ENCODE measurements at places on chromosomes 1 and 21.

- DNase-seq, result no peak
Measured at GRCh38 chr1:33384040-33384812, 46.7 kb downstream of the PHC2 start.

DNA sequence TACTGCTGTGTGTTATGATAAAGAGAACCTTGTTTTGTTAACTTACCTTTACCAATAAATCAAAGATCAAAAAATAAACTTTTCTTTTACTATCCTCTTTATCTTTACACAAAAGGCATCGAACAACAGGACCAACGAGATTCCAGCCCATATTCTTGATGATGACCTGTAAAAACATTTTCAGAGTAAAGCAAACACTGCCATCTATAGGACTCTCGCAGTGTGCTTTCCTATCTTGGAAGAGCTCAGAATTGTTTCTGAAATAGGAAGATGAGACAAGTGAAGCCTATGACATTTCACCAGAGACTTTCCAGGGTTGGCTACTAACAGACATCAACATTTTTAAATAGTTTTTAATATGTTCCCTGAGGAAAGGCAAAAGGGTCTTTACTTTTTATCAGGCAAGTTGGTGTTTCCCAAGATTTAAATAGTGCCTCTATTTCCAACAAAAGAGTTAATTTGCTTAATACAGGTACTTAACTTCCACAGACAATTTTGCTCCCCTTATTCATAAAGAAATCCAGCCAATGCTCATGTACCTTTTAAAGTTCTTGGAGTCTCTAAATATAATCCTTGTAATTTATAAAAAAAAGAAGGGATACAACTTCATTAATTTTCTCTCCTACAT lies 7.3 kb downstream of the GLMN start:
- DNase-seq, result peak; percentile 26

GRCh38 chr1:74478979-74479378 lies 33.4 kb downstream of the LRRC53 start:
- DNase-seq, result no peak

GRCh38 chr1:184388971-184389370 lies 2.1 kb downstream of the C1orf21 start:
- DNase-seq, result no peak

DNA sequence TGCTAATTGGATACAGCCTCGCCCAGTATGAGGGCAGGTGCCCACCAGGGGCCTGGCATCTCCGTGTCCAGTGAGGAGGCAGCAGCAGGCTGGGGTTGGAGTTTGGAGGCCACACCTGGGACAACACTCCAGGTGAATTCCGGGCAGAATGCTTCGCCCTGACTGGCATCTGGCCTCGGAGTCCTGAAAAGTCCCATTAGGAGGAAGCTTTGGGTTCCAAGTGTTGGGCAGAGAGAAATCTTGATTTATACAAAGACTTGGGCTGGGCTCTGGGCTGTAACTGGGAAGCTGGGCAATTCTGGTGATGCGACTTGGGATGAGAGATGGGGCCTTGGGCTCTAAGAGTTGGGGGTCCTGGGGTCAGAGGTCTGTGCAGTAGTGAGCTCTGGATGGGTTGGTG lies 48.1 kb upstream of the CSF3R start:
- DNase-seq, result no peak

DNA sequence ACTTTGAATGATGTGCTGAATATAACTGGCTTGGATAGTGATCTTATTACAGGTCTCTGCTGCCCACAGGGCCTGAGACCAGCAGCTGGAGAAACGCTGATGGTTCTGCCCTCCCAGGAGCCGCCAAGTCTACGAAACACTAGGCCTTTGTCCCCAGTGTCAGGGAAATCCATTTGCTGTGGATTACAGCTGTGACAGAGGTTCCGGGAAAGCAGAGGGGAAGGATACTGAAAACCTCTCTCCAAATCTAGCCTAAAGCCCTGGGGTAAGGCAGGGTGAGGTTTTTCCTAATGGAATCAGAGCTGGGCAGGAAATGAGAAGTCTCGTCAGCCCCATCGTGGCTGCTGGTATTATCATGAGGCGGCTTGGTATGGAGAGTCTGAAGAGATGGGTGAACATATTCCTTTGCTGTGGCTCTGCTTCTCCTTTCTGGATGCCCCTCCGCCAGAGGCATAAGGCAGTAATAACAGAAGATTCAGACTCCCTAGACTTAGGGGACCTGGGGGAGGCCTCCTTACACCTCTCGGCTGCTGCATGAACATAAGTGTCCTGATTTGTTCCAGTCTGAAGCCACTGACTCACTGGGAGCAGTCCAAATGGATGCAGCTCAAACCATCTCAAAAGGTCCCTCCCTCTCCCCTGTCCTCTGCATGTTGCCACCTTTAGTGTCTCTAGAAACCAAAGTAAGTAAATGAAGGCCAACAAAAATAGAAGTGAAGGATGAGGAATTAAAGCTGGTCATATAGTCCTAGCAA lies 48.1 kb downstream of the PHC2 start:
- no peak for DNase-seq

DNA sequence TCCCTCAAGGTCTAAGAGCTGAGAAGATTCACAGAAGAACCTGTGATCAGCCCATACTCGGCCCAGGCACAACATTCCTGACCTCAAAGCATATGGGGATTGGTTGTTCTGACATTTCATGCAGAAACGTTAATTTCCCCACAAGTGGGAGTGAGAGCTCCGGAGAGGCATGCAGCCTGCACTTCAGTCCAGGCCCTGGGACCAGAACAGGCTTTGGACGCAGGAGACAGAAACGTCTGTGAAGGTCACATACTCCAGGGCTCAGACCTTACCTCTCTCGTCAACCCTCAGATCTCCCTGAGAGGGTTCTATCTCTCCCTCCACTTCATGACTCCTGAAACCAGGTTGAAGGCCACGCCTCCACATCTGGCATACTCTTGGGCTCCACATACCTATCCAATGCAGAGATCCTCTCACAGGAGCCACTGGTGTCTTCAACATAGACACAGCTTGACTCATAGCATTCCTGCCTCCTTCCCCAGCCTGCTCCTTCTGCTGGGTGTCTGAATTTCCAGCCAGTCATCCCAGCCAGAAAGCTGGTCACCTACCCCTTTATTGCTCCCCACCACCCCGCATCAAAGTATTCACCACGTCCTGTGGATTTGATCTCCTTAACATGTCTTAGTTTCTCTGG lies 149.2 kb downstream of the OMA1 start:
- DNase-seq, result no peak

DNA sequence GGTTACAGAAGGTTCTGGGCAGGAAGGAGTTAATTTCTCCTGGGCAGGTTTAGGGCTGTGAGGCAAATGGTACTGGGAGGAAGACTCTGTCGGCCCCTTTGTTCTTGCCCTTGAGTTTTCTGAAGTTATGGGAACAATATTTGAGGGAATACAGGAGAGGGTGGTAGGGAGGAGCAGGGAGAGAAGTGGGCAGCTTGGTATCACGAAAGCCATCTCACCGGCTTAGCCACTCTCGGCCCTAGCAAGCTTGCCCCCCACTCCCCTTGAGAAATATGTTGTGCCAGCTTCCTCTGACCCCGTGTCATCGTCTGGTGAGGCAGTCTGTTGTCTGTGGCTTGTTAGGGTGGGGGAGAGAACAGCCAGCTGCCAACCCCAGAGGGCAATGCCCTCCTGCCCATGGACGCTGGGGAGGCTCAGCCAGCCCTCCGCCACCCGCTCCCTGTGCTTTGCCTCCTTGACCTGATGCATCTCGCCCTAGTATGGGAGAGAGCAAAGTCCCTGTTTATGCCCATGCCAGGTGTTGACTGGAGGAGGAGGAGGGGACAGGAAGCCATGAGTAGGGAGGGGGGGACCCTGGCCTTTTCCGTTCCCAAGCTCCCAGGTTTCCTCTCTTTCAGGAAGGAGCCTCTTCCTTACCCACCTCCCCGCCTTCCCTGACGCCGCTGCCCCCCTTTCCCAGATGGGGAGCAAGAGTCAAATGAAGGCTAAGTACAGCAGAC lies 1.2 kb downstream of the EFNA1 start:
- no peak for DNase-seq

GRCh38 chr1:244085891-244086290 lies 34.8 kb downstream of the ZBTB18 start:
- peak; percentile 56 for DNase-seq

DNA sequence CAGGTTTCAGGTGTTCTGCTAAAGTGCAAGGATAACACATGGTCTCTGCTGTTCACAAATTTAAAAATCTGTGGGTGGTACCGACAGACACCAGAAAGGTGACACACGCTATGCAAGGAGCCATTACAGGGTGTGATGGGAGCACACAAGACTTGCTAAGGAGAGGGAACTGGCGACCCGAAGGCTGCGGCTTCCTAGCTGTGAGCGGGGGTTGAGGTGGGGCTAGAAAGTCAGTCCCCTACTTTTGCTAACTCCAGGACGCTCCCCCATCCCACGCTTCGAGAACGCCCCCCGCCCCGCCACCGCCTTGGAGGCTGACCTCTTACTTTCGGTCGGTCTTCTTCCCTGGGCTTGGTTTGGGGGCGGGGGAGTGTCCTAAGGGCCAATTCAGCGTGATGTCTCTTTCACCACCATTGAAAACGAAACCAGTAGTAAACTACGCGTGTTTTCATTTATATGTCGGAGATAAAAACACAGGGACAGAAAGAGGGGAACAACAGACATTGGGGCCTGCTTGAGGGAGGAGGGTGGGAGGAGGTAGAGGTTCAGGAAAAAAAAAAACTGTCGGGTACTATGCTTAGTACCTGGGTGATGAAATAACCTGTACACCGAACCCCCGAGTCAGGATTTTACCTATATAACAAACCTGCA lies 1.1 kb downstream of the CKS1B start:
- DNase-seq, result no peak

DNA sequence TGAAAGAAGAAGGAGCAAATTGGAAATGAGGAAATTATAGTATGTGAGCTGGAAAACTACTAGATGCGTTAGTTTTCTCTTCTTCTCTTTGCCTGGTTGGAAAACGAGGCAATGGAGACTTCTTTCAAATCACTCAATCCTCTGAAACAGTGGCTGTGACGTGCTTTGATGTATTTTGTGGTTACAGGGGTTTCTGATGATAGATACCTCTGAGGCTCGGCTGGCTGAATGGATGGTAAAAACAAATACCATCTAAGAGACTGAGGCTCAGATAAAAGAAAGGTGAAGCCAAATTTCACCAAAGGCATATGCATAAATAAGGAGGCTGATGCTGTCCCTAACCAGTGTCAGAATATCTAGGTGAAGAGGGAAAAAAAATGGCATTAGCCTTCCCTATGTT lies 15.1 kb downstream of the MAB21L3 start:
- DNase-seq, result no peak

GRCh38 chr1:157137408-157138219 lies 581 bp downstream of the ETV3 start:
- DNase-seq, result no peak

DNA sequence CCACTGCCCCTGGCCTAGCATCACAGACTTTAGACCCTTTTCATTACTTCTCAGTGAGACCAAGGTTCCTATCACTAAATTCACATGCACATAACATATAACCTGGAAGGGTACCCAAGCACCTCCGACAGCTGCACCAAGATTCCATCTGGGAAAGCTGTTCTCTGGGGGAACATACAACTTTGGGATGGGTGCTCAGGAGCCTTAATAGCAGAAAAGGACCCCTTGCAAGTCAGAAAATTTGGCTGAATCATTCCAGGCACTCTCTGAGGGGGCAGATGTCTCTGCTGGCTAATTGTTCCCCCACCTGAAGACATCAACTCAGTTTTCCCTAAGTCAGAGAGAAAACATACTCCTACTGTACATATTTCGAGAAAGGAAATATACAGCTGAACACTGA lies 41.3 kb upstream of the PSEN2 start:
- no peak for DNase-seq

DNA sequence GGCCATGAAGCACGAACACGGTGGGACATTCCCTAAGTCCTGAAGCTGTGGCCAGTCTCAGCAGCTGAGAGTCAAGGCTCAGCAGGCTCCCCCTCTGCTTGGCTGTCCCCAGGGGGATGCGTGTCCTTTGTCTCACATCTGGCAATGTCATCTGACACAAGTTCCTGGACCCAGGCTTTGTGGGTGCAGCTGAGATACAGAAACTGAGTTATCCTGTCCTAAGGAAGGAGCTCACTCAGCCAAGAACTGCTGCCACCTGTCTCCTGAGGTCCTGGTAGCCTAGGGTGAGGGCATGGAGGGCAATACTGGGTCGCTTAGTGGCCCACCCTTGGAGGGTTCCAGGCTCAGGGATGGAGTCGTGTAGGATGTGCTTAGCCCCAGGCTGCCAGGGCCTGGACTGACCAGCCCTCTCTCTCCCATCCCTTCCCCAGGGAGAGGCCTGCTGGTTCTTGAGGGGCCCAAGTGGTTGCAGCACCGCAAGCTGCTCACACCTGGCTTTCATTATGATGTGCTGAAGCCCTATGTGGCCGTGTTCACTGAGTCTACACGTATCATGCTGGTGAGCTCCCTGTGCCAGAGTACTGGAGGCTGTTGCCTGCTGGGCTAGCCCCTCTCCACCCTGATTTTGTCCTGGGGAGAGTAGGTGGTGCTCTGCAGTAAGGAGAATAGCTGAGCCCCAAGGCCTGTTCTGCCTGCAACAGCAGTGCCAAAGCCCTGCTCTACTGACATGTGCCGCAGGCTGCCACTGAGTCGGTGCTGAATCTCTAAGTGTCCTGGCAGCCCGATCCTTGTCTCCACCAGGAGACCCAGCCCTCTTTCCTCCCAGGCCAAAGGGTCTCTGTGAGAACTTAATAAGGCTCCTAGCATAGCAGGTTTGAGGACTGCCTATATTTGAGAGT lies 13.5 kb downstream of the CYP4B1 start:
- DNase-seq, result no peak

GRCh38 chr1:103941086-103941485 lies 191.4 kb downstream of the AMY1C start:
- DNase-seq, result no peak

- DNase-seq, result no peak
Measured at GRCh38 chr1:66445492-66446181, 88.3 kb upstream of the SGIP1 start.

GRCh38 chr1:183302452-183303322 lies 115.5 kb downstream of the NMNAT2 start:
- no peak for DNase-seq

DNA sequence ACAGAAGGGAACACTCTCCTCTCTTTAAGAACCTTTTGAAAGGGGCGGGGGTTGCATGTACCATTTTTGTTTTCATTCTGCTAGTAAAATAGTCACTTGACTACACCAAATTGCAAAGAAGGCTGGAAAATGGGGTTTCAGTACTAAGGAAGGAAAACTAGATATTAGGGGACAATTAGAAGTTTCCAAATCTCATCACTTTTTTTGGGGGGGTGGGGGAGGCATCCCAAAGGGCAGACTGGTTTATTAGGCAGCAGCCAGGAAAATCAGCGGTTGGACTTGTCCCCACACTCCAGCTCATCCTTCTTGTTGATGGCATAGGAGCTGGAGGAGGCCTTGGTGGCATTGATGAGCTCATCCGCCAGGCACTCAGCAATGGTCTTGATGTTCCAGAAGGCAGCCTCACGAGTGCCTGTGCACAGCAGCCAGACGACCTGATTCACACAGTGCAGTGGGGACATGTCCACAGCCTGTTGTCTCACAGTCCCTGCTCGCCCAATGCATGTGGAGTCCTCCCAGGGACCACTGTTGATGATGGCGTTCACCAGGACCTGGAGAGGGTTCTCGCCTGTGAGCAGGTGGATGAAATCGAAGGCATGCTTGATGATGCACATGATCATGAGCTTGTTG lies 1.7 kb upstream of the TMEM50B start:
- no peak for DNase-seq

- no peak for DNase-seq
Measured at GRCh38 chr1:196677781-196678509, 26.1 kb downstream of the CFH start.

- no peak for DNase-seq
Measured at GRCh38 chr1:182770232-182770631, 19.3 kb upstream of the NPL start.

- DNase-seq, result no peak
Measured at GRCh38 chr1:33137800-33138199, 44.0 kb downstream of the TRIM62 start.

All from CMK (cell line).